Cardiac fibroblast (primary cell): ENCODE measurements at places on chromosomes 12 and 14.

GRCh38 chr12:124498275-124499189 is 68.9 kb downstream of the NCOR2 start:
- DNase-seq, result peak; percentile 94

DNA sequence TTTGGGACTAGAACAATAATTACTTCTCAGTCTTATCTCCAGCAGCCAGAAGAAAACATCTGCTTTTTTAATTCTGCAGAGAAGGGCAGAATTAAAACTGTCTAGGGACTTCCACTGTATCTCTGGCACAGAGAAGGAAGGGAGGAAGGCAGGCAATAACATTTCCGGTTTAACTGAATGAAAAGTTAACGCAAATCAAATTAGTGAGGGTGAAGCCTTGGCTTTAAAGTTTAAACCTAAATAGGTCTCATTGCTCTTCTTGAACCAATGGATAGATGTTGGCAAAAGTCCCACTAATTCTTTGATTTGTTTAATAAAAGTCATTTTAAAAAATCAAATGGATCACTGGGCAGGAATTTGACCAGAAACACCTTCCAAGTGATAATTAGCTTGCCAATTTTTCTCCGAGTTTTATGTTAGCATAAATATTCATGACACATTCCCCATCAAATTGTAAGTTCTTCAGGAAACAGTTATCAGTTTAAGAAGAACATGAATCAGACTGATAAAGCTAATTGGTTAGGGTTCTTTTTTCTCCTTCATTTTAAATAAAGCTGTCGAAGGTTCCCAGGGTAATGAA is 181.9 kb downstream of the SLC15A5 start:
- no peak for DNase-seq

DNA sequence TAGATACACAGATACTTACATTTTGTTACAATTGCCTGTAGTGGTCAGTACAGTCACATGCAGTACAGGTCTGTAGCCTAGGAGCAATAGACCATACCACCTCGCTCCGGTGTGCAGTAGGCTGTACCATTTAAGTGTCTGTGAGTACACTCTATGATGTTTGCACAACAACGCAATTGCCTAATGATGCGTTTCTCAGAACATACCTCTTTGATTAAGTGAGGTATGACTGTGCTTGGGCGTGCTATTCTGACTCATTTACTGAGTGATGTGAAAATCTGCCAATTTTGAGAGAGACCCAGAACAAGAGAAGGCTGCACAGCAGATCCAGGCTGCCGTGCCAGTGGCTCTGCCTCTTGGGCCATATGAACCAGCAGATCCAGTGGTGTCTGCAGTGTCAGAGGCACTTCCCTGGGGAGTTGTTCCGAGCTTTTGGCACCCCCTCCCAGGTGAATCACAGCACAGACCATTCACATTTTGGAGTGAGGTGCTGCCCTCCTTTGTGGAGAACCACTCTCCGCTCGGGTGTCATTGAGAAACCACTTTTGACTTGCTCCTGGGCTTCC is 20.4 kb downstream of the DLK1 start:
- peak; percentile 85 for DNase-seq

DNA sequence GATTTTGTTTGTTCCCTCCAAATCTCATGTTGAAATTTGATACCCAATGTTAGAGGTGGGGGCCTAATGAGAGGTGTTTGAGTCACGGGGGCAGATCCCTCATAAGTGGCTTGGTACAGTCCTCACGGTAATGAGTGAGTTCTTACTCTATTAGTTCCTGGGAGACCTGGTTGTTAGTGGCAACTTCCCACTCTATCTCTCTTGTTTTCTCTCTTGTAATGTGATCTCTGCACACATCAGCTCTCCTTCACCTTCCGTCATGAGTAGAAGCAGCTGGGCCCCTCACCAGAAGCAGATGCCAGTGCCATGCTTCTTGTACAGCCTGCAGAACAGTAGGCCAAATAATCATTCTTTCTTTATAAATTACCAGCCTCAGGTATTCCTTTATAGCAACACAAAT is 29.6 kb upstream of the KCNK10 start:
- no peak for DNase-seq

DNA sequence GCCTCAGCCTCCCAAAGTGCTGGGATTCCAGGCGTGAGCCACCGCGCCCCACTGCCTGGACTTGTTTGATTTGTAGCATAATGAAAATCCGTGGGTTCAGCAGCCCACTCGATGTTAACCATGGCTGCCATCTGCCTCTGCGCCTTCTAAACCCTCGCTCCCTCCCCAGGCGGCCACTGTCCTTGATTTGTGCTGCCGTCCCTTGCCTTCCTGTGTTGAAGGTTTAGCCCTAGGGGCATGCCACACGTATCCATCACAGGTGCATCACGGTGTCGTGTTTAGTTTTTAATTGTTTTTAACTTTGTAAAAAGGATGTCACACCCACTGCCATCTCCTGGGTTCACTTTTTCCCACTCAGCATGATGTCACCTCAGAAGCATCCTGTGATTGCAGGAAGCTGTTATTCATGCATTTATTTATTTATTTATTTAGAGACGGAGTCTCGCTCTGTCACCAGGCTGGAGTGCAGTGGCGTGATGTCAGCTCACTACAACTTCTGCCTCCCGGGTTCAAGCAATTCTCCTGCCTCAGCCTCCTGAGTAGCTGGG is 24.5 kb upstream of the ULK1 start:
- DNase-seq, result peak; percentile 82

DNA sequence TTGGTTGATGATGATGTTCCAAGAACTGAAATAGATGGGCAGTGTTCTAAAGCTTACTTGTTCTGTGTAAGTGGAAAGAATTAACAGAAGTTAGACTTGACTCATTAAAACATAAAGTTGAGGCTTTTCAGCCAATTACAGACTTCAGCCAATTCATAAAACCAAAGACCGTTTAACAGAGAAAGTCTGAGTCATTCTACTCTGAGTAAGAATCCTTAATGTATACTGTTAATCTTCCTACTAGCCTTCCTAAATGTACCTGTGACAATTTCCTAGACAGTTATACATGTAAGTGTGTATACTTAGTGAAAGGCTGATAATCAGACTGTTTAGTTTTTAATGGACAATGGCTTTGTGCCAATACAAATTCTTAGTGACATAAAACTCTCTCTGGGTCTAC is 681.0 kb downstream of the RPL10L start:
- DNase-seq, result no peak

GRCh38 chr12:96238336-96239047 is 44.3 kb downstream of the ELK3 start:
- DNase-seq, result no peak
